ENCODE measurements at places on chromosomes 1 and 21. TPM values are rescaled to one million over a fixed set of nuclear protein-coding genes. Genes with fewer than 3 reads are reported as not detected.

- H3K4me1 ChIP-seq: no peaks in the 10 kb centered on the region
- H3K27me3 ChIP-seq: peaks cover 2% of the 10 kb centered on the region
- H3K27ac ChIP-seq: no peak overlapping the region
- DNase-seq: no peak
Observed at GRCh38 chr1:234520908-234521817, 42.2 kb upstream of the TARBP1 start.

DNA sequence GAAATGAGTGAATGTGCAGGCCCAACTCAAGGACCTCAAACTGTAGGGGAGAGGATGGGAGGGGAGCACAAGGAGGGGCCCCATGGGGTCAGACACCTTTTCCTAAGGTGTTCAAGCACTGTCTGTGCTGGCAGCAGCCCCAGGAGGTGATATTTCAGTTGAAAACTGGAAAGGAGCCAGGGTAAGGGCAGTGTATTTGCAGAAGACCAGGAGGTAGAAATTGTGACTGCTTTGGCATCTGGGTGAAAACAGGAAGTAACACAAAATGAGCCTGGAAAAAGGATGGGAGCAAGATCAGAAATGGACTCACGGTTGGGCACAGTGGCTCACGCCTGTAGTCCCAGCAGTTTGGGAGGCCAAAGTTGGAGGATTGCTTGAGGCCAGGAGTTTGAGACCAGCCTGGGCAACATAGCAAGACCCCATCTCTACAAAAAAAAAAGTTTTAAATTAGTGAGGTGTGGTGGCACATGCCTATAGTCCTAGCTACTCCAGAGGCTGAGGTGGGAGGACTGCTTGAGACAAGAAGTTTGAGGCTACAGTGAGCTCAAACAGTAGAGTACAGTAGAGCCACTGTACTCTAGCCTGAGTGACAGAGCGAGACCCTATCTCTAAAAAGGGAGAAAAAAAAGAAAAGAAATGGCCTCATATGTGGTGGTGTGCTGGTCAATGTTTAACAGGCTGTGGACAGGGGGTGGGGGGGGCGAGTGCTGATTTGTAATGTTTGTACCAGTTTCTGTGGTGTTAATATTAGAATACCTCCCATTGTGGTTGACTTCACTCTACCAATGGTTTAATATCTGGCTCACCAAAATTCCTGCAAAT is 76.2 kb upstream of the ANGPTL1 start:
- no peak for DNase-seq
- H3K27me3 ChIP-seq: peaks cover 6% of the 10 kb centered on the region
- H3K4me1 ChIP-seq: no peaks in the 10 kb centered on the region
- no peak overlapping the region for H3K4me3 ChIP-seq

GRCh38 chr1:222792744-222793143 is 22.1 kb upstream of the DISP1 start:
- H3K27me3 ChIP-seq: no peaks in the 10 kb centered on the region
- H3K36me3 ChIP-seq: no peaks in the 10 kb centered on the region
- H3K27ac ChIP-seq: no peak overlapping the region
- H3K4me3 ChIP-seq: no peak overlapping the region
- DNase-seq: peak; percentile 10

GRCh38 chr1:53080041-53080440 is 18.0 kb downstream of the PODN start:
- no peaks in the 10 kb centered on the region for H3K36me3 ChIP-seq
- H3K4me1 ChIP-seq: peaks cover 21% of the 10 kb centered on the region
- H3K27ac ChIP-seq: no peak overlapping the region
- H3K4me3 ChIP-seq: no peak overlapping the region

DNA sequence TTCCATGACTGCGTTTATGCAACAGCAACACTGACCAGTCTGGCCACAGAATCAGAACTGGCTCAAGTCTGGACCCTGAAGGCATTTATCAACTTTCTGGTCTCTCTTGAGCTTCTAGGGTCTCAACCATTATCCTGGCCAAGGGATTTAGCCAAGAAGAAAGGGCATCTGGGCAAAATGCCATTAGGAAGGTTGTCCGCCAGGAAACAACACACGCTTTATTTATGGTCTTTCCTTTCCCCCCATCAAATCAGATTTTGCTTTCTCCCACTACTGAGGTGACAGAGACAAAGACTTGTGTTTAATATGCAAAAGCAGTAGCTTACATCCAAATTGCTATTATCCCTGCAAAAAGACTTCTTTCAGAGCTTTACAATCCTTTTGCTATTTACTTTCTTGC is 81.6 kb upstream of the PPP2R5A start:
- peaks cover 2% of the 10 kb centered on the region for H3K27me3 ChIP-seq
- H3K27ac ChIP-seq: no peak overlapping the region
- no peaks in the 10 kb centered on the region for H3K4me1 ChIP-seq
- DNase-seq: no peak

- no peaks in the 10 kb centered on the region for H3K36me3 ChIP-seq
- H3K27me3 ChIP-seq: peaks cover 5% of the 10 kb centered on the region
- no peak overlapping the region for H3K4me3 ChIP-seq
Observed at GRCh38 chr21:45294509-45295291, 7.0 kb upstream of the POFUT2 start.

- no peaks in the 10 kb centered on the region for H3K4me1 ChIP-seq
- no peak overlapping the region for H3K27ac ChIP-seq
- H3K4me3 ChIP-seq: no peak overlapping the region
Observed at GRCh38 chr1:220726634-220727033, 21.5 kb upstream of the MTARC2 start.

DNA sequence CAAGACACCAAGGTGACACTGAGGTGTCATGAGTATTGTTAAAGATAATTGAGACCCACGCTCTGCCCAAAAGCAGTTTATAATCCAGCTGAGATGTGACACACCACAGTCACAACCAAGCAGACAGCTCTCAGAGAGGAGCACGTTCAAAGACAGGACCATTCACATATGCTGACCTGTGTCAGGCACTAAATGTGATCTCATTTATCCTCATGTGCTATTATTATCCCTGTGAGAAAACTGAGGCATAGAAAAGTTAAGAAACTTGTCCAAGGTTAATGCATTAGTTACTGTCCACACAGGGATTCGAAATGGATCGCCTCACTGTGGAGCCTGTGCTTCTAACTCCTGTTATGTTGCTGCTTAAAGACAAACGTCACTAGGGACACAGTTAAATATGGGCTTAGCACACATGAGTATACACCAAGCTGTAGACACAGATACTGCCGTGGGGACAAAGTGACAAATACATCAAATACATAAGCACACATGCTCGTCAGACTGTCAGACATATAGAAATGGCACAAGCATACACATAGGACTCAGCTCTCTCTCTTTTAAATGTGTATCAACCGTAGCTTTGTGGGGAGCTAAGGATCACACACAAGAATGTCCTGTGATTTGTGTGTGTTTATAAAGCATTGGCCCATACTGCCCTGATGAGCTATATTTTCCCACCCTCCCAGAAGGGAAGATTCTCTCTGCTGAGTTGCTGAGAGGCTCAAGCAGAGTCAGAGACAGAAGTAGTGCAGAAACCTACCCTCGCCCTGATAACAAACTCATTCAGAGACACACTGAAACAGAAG is 3.5 kb upstream of the IGSF8 start:
- peaks cover 17% of the 10 kb centered on the region for H3K27me3 ChIP-seq
- H3K4me1 ChIP-seq: peaks cover 36% of the 10 kb centered on the region
- H3K4me3 ChIP-seq: no peak overlapping the region
- H3K27ac ChIP-seq: peak overlapping the region; percentile 81

GRCh38 chr1:24878045-24878444 is 52.0 kb downstream of the RUNX3 start:
- peaks cover 36% of the 10 kb centered on the region for H3K4me1 ChIP-seq
- no peaks in the 10 kb centered on the region for H3K27me3 ChIP-seq
- no peak for DNase-seq
- H3K36me3 ChIP-seq: peaks cover under 1% of the 10 kb centered on the region

DNA sequence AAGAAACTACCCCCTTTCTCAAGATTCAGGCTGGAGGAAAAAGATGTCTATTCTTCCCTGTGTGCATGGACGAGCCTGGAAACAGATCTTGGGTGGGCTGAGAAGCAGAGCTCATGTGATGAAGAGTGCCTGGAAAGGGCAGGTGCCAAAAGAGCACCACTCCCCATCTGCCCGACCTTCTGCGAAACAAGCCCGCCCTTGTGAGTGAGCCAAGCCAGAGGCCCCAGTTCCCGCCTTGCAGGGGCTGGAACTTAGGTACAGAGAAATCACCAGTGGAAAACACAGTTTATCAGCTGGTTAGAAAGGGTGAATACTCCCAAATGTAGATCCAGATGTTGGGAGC is 26.7 kb upstream of the A3GALT2 start:
- H3K36me3 ChIP-seq: no peaks in the 10 kb centered on the region
- peak overlapping the region; percentile 97 for H3K4me3 ChIP-seq
- no peak overlapping the region for H3K27ac ChIP-seq
- H3K27me3 ChIP-seq: peaks cover 2% of the 10 kb centered on the region
- H3K4me1 ChIP-seq: peaks cover 51% of the 10 kb centered on the region
- no peak for DNase-seq

- H3K27ac ChIP-seq: peak overlapping the region; percentile 98
- peaks cover 31% of the 10 kb centered on the region for H3K36me3 ChIP-seq
- H3K27me3 ChIP-seq: peaks cover 9% of the 10 kb centered on the region
- peaks cover 90% of the 10 kb centered on the region for H3K4me1 ChIP-seq
Observed at GRCh38 chr1:154342132-154342531, 16.8 kb downstream of the ATP8B2 start.

Gene PPIAL4G
- not detected for polyA plus RNA-seq

GRCh38 chr1:48681476-48682305 is 95.0 kb downstream of the BEND5 start:
- H3K27me3 ChIP-seq: no peaks in the 10 kb centered on the region
- no peak for DNase-seq
- H3K4me1 ChIP-seq: no peaks in the 10 kb centered on the region
- no peak overlapping the region for H3K4me3 ChIP-seq
- no peaks in the 10 kb centered on the region for H3K36me3 ChIP-seq

Gene CD101
- polyA plus RNA-seq: 3.6 TPM

Gene ATAD3C
- polyA plus RNA-seq: 4.0 TPM

DNA sequence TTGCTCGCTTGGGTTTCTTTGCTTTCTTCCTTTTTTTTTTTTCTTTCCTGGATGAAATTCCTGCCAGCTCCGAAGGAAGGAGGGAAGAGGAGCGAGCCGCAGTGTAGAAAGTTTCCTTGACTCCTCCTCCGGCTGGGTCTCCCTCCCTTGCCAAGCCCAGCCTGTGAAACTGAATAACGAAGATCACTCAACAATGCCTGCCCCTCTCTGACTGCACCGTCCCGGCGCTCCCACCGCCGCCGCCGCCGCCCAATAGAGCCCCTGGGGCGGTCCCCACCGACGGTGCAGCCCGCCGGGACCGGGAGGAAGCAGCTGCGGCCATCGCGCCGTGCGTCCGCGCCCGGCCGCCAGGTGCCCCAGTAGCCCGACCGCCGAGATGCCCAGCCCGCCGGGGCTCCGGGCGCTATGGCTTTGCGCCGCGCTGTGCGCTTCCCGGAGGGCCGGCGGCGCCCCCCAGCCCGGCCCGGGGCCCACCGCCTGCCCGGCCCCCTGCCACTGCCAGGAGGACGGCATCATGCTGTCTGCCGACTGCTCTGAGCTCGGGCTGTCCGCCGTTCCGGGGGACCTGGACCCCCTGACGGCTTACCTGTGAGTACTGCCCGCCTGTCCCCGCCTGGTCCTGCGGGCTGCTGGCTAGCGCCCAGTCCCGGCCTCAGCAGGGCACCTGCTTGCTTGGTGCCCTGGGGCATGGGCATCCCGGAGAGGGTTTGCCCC is at the start of gene LGR6:
LGR6 (plus strand) TSS at position 186 of the 714 bp plus-strand sequence; CDS start at position 377, 191 bp downstream.
- H3K27ac ChIP-seq: peak within 1 kb of the TSS; percentile 77
- peak within 1 kb of the TSS; percentile 84 for H3K4me3 ChIP-seq
- H3K27me3 ChIP-seq: peaks cover 19% of the 10 kb centered on the region
- no peaks in the 10 kb centered on the region for H3K36me3 ChIP-seq

GRCh38 chr1:86822459-86822858 is 91.5 kb downstream of the SELENOF start:
- peaks cover 5% of the 10 kb centered on the region for H3K27me3 ChIP-seq
- no peak overlapping the region for H3K27ac ChIP-seq
- H3K36me3 ChIP-seq: no peaks in the 10 kb centered on the region

Gene HPDL
- 0.90 TPM for polyA plus RNA-seq

DNA sequence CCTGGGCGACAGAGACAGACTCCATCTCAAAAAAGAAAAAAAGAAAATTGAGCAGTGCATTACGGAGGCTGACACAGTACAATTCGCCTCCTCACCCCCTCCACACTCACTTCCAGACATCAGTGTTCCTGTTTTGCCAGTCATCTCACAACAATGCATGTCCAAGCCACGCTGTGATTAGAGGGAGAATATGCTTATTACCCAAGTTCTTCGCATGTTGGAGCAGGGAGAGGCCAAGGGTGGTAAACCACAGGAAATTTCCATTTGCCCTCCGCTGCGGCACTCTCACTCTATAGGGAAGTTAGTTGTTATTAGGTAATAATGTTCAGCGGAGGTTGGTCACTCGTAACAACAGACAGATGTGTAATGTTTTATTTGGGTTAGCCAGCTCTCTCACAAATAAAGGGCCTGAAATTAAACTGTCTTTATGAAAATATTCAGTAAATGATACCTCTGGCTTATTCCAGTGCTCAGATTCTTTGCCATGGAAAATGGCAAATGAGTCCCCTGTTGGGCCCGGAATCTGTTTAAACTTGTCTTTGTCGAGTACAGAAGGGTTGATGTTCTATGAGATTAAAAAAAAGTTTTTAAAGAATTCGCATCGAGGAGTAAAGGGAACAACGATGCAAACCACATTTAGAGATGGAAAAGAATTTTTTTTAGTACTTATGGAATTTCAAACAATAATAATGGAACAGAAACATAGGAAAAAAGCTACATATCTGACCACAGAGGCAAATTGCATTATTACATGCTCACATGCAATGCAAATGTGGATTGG is 33.1 kb downstream of the KCNJ15 start:
- H3K27ac ChIP-seq: no peak overlapping the region
- peaks cover 10% of the 10 kb centered on the region for H3K27me3 ChIP-seq
- H3K4me3 ChIP-seq: no peak overlapping the region
- no peaks in the 10 kb centered on the region for H3K4me1 ChIP-seq
- H3K36me3 ChIP-seq: no peaks in the 10 kb centered on the region

DNA sequence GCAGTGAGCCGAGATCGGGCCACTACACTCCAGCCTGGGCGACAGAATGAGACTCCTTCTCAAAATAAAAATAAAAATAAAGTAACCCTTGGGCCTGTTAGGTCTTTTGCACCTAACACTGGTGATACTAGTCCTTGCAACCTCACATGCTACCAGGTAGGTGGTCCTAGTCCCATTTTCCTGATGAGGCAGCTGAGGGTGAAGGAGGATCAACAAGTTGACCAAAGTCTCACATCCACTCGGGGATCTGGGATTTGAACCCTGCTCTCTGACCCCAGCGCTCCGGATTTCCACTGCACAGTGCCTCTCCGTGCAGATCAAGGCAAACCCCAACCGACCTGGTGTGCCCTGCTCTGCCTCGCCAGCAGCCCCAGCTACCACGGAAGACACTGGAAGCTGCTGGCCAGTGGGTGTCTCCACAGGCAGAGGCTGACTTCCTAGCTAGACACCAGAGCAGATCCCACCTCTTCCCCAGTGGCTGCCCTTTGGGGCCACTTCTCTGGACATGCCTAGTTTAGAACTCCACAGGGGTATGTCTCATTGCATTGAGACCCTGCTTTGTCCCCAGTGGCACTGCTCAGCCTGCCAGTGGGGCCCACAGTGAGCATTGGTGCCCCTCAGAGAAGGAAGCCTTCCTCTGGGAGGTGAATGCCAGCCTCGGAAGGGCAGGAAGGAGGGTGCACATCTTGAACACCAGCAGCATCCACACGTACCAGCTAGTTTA is 27.6 kb downstream of the LDLRAP1 start:
- no peak overlapping the region for H3K27ac ChIP-seq
- DNase-seq: no peak
- peaks cover 7% of the 10 kb centered on the region for H3K36me3 ChIP-seq
- peaks cover 8% of the 10 kb centered on the region for H3K4me1 ChIP-seq

Gene TMEM61
- polyA plus RNA-seq: not detected

- no peaks in the 10 kb centered on the region for H3K4me1 ChIP-seq
- H3K27me3 ChIP-seq: peaks cover 2% of the 10 kb centered on the region
- no peak overlapping the region for H3K4me3 ChIP-seq
- H3K36me3 ChIP-seq: no peaks in the 10 kb centered on the region
- no peak overlapping the region for H3K27ac ChIP-seq
Observed at GRCh38 chr1:242811092-242811840, 286.8 kb upstream of the PLD5 start.

Gene BARHL2
- not detected for polyA plus RNA-seq
